Ammon's horn (tissue), 1 donor: ENCODE measurements at places on chromosomes 4 and X.

DNA sequence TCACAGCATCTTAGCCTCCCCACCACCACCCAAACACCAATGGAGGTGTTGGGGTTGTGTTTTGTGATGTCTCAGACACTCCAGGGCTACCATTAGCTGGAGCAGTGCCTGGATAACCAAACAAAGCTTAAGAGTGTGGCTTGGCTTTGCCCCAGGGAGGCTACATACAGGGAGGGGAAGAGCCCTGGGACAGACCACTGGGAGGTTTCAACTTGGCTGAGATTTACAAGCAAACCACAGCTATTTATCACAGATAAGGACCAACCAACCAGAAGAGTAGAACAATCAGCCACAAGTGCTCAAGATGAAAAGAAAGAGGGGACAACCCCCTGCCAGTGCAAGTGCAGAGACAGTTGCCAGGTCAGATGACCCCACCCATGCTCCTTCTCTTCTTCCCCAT lies 24.1 kb downstream of the SOX3 start:
- no peak for DNase-seq

- no peak for DNase-seq
Measured at GRCh38 chr4:170729897-170730296, 640.1 kb upstream of the AADAT start.

- no peak for DNase-seq
Measured at GRCh38 chr4:14807856-14808255, 194.4 kb upstream of the CPEB2 start.

GRCh38 chrX:68411729-68412128 lies 21.6 kb downstream of the OPHN1 start:
- DNase-seq, result no peak

DNA sequence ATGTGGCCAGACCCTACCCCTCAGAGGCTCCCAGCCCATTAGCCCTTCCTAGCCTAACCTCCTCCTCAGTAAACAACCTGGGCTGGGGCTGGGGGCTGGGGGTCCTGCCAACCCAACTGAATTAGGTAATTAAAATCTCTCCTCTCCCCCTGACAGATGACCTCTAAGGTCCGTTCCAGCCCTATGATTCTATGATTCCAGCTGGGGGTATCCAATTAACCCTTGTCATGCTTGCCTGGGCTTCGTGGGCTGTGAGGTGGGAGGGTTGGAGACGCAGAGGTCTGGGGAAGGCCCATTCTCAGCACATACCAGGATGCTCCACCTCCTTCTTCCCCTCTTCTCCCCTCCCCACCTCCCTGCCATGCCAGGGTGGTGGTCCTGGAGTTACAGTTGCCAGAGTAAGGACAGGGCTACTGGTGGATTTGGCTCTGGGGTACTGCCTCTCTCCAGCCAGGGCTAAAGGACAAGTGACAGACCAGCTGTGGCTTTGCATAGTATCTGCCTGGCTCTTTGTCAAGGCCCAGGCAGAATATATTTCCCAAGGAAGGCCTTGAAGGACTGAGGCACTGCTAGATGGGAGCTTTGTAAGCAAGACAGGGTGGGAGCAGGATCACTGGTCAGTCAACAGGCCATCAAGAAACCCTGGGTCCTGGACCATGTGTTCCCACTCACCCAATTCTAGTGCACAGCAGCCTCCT lies 82.1 kb downstream of the EFNB1 start:
- DNase-seq, result no peak

GRCh38 chrX:101078716-101079598 lies at the start of gene TMEM35A:
Gene TMEM35A, plus strand, starts transcription at chrX:101078879. Its CDS starts 124 bp downstream, at chrX:101079003.
- DNase-seq, result peak; percentile 65

GRCh38 chr4:24775750-24776149 lies 19.6 kb upstream of the SOD3 start:
- no peak for DNase-seq

DNA sequence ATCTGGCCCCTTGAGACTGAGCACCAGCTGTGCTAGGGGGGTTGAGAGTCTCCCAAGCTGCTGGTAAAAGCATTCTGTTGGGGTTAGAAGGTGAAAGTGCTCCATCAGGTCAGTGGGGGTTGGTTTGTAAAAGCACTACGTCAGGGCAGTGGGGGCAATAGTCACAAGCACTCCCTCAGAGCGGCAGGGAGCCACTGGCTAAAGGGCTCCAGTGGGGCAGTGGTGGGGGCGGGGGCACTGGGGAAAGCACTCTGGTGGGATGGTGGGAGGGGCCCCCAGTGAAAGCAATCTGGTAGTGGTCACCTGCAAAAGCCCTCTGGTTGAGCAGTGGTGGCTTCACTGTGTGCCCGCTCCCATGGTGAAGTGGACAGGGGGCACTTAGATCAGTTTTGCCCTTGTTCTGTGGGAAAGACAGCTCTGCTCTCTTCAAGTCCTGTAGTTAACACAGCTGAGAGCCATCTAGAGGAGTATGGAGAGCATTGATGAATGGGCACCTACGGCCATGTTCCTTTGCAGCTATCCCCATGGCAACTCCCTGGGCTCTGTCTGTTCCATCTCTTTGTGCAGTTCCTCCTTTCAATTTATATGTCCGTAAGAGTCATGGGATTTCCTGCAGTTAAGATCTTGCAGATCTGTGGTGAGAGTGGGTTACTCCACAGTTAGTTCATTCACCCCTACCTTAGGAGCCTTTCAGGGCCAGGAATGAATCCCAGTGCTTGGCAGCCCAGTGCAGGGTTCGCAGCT lies 106.4 kb downstream of the SH3BGRL start:
- no peak for DNase-seq

GRCh38 chr4:159779716-159780115 lies 676.8 kb downstream of the RAPGEF2 start:
- DNase-seq, result no peak

DNA sequence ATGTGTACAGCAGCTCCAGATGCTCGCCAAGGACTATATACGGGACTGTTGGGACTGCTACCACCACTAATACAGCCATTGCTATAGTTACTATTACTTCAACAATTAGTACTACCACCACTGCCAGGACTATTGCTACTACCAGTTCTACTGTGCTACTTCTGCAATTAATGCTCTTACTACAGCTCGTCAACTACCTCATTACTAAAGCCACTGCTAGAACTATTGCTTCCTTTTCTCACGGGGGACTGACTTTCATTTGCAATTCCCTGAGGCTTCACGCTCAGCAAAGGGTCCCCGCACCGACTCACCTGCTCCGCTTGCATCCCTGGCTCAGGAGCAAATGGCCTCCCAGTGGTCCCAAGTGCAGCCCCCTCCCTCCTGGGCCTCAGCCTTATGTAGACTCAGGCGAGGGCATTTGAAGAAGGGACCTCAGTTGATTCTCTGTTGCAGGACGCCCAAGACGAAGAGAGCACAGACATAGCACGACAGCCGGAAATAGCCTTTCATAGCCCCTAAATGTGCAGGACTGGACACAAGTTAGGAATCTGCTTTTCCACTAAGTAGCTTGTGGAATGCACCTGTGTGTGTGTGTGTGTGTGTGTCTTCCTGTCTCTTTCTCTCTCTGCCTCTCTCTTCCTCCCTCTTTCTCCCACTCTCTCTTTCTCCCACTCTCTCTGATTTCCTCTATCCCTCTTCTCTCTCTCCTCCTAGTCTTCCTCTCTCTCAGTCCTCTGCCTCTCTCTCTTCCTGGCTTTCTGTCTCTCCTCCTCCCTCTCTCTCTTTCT lies 294.8 kb downstream of the ASMT start:
- DNase-seq, result no peak
